ENCODE measurements at places on chromosomes 3 and 15. TPM values are rescaled to one million over a fixed set of nuclear protein-coding genes. Genes with fewer than 3 reads are reported as not detected.

MYRIP gene
- total RNA-seq = not detected

DNA sequence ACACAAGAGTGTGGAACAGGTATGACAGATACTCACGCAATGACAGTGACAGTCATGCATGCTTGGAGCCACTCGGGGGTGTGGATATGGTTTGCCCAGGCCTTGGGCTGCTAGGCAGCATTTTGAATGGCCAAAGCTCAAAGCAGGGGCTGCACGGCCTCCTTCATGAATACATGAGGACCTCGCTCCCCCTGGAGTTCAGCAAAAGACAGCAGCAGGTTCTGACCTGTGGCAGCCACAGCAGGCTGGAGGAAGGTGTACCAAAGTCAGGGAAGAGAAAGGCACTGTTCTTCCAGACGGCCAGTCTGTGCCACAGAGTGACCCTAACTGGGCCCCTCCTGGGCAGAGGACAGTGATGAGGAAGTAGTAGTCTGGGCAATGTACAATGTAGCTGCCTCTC, 88.2 kb upstream of the C2CD4B start:
- DNase-seq = no peak

GRCh38 chr3:140189267-140189666, 254.3 kb downstream of the CLSTN2 start:
- no peak for DNase-seq

DNA sequence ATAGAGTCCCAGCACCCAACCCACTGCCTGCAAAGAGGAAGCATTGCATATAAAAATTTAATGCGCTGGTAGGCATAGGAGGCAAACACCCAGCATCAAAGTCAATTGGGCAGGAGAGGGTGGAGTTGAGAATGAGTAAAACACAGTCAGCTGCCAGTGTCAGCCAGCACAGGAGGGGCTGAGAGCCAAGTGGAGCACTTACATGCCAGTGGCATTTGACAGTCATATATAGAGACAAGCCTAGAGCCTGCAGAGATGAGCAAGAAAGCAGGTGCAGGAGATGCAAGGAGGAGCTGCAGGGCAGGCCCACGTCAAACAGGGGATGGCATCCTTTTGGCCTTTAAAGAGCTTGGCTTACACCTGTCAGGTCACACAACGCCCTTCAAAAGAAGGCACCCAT, 27.6 kb upstream of the ZFAND6 start:
- no peak for DNase-seq

DNA sequence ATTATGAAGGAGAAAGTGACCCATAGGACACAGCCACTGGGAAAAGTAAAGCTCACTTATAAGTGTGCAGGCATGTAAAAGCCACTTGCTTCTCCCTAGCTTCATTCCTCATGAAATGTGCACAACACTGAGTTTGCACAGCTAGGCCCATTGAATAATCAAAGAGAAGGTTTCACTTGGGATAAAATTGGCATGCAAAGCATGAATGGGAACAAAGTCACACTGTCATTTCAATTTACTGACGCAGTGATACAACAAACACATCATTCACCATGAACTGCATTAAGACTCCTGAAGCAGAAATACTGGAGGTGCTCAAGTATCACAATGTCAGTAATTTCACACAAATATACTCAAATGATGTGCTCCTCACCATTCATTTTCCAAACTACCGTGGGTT, 61.1 kb downstream of the KCNMB2 start:
- DNase-seq = no peak

Measured in Daoy (cell line).